Uterus (tissue), 4 donors: ENCODE measurements at places on chromosomes 3 and 15. TPM values are rescaled to one million over a fixed set of nuclear protein-coding genes. Genes with fewer than 3 reads are reported as not detected.

Gene SLC7A14
- not detected for total RNA-seq

Gene CD47
- total RNA-seq = 210 TPM

GRCh38 chr3:51687431-51688205 lies 16.6 kb downstream of the TEX264 start:
- no peak for DNase-seq

DNA sequence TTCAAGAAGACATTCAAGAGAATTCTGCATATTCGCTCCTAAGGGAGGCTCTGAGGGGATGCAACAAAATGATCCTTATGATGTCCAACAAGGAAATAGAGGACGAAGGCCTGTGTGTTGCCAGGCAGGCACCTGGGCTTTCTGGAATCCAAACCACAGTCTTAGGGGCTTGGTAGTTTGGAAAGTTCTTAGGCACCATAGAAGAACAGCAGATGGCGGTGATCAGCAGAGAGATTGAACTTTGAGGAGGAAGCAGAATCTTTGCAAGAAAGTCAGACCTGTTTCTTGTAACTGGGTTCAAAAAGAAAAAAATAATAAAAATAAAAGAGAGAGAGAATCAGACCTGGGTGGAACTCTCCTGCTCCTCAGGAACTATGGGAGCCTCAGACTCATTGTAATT lies 11.7 kb upstream of the ATG7 start:
- no peak for DNase-seq

DNA sequence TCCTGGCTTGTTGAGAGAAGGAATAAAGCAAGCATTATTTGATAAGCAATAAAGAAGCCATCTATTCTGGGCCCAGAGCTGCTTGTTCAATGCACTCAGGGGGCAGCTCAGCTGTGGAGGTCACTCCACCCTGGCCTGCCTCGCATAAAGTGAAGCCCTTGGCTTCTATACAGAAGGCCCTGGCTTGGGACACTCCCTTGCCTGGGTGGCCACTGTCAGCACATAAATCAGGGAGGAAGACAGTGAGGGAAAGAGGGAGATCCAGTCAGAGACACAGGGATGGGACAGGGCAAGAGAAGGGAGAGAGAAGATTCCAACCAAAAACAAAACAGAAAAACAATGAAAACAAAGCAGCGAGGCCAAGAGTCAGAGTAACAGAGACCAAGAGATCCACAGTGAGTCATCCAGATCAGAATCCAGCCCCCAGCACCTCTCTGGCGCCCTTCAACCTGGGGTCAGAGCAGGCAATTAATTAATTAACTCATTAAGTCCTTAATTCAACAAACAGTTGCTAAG lies 11.8 kb downstream of the INSYN1 start:
- DNase-seq = no peak

DNA sequence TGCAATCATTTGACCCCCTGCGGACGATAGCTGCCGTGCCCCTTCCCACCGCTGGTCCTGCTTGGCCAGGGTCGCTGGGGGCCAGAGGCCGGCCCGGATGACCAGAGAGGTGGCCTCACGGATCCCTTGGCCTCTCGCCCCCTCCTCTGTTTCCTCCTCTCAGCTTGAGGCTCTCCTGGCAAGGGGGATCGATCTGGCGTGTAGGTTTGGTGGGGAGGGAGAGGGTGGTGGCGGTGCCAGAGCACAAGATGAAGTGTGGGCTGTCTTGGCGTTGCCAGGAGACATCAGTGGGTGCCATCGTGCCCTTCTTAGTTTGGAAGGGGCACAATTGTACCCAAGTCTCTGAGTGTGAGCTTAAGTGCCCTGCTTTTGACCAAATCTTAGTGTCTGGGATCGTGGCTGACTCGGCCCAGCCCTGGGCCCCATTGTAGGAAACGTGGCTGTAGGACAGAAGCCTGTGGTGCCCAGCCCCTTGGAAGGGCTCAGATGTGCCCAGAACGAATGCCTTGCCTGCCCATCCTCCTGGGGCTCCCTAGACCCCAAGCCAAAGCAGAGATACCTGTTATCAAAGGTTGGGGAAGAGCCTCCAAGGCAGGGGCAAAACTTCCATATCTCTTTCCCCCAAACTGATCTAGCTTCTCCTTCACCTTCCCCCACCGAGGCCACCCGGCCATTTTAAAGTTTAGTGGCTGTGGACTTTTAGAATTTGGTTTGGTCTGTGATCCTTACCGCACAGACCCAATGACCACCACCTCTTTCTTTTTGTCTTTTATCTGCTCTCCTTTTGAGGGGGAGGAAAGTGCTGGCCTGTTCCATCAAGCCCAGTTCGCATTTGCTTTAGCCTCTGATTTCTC lies 14.4 kb downstream of the NR2F2 start:
- DNase-seq = no peak

Gene BTBD1
- total RNA-seq = 54.9 TPM

Gene SYNPR
- total RNA-seq = not detected
